ENCODE measurements at places on chromosomes 13 and 19.

DNA sequence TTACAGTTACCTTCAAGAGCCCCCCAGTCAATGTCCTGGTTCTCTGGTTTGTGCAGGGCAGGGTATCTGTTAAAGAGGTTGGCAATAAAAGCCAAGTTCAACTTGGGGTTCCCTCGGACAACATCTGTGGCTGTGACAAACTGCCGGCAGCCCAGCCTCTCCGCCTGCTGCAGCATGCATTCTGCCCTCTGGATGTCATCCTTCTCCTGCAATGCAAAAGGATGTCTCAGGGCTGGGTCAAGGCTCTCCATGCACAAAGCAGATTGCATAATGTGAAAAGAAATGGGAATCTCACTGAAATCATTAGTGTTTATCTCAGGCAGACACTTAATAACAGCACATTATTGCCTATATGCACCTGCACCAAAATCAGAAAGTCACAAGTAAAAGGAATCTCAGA lies 35.1 kb downstream of the LCP1 start:
- no peak for DNase-seq

DNA sequence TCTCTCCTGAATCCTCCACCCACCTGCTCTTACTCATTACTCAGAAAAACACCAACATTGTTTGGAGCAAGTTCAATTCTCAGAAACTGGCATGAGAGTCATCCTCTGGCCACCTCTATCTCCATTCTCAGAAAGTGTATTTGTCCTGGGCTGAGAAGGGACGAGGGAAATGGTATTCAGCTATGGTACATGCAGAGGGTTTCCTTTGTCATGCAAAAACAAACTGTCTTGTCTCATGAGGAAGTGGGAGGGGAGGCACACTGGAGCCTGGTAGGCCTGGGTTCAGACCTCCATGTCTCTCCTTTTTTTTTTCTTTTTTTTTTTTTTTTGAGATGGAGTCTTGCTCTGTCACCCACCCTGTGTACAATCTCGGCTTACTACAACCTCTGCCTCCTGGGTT lies 31.9 kb upstream of the LILRA2 start:
- DNase-seq: no peak

DNA sequence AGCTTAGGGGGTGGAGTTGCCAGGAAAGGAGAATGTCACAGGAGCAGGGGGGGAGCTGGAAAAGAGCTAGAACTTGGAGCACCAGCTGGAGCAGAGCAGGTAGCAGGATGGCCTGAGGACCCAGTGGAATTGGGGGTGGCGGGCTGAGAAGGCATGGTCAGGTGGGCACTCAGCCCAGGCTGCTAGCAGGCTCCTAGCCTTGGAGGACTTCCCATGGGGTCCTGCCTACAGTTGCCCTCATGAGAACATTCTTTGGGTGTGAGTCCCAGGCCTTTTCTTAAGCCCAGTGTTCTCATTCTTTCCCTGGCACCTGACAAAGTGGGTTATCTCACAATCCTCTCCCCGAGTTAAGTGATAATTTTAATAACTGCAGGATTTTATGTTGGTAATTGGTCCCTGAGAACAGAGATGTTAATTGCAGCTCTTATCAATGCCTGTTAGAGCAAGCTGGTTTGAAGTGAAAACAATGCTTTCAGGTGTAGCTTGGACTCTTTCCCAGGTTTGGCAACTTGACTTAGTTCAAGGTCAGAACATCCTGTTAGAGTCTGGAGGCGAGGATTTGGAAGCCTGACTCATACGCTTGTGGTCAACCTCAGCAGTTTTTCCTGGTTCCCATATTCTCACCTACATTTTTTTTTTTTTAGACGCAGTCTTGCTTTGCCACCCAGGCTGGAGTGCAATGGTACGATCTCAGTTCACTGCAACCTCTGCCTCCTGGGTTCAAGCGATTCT lies 18.1 kb upstream of the OLFM4 start:
- DNase-seq: no peak

- no peak for DNase-seq
Measured at GRCh38 chr19:23868630-23869029, 46.1 kb upstream of the ZNF726 start.

- DNase-seq: no peak
Measured at GRCh38 chr19:29753934-29754305, 38.9 kb upstream of the C19orf12 start.

DNA sequence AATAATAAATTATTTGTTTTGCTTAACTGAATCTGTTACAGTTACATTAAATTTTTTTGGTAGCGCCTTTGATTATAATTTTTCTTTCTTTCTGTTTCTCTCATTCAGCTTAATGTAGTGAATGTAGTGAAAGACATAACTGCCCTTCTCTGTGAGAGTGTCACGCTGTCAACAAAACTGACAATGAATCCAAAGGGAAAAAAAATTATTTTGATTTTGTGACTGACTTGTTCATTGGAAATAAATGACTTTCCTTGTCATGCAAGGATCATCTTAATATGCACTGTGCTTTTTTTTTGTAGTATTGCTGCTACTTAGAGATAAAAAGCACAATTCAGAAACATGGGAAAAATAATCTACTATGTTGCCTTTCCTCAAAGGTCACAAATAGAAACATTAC lies 1196.4 kb downstream of the PCDH17 start:
- DNase-seq: no peak

GRCh38 chr13:112117258-112117954 lies 50.5 kb downstream of the SOX1 start:
- DNase-seq: no peak

- no peak for DNase-seq
Measured at GRCh38 chr13:72384186-72384823, 343.1 kb downstream of the MZT1 start.

DNA sequence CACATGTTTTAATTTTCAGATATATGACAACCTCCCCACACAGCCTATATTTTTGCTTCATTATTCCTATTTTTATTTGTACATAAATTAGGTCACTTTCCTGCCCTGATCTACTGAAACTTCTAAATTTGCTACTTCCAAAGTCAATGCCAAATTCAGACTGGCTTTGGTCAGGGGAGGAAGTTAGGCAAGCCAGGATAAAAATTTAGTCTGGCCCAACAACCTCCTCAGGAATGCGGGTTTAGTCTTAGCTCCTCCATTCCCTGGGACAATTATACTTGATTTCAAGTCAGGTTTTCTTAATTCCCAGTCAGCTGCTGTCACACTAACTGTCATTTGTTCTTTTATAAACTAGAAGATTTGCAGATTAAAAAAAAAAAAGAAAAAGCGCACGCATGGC lies 84.3 kb downstream of the TM9SF2 start:
- DNase-seq: no peak

- no peak for DNase-seq
Measured at GRCh38 chr13:19766591-19766990, 16.2 kb downstream of the PSPC1 start.

DNA sequence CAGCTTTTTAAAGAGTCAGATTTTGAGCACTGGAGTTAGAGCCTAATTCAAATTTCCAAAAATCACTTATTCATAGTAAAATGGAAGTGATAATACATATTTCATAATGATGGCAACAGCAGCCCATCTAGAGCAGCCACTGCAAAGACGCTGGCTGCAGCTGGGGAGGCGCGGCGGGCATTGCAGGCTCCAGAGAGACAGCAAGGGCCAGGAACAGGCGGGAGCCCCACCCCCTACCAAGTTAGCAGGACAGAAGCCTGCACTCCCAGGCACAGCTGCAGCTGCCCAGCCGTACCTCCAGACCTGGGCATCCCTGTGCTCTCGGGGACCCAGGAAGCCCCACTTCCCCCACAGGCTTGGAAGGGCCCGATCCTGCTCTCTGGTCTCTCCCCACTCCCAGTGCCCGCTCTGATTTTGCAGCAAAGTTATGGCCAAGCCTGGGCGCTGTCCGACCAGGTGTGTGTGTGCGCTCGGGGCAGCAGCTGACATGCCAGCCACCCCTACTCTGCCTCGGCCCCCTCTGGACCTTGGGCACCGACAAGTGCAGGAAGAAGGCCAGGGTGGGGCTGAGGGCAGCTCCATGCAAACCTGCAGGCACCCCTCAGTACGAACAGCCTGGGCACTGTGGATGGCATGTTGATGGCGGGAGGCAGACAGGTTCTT lies 84.8 kb downstream of the SERP2 start:
- DNase-seq: no peak

DNA sequence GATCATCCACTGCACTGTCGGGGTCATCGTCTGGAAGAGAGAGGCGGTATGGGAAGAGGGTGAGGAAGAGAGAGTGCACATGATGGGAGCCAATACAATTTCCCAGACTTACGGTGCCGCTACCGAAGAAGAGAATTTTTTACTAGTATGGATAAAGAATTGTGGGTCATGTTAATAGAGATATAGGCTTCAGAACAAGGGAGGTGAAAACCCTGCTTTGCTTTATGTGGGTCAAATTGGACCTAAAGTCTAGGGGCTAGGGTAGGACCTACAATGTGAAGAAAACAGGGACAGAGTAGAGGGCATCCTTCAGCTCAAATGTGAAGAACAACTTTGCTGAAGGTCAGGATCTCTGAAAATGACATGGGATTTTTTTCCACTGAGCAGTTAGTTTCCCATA lies 29.9 kb downstream of the UNC13A start:
- DNase-seq: no peak

- DNase-seq: no peak
Measured at GRCh38 chr13:39496506-39496905, 106.5 kb downstream of the LHFPL6 start.

DNA sequence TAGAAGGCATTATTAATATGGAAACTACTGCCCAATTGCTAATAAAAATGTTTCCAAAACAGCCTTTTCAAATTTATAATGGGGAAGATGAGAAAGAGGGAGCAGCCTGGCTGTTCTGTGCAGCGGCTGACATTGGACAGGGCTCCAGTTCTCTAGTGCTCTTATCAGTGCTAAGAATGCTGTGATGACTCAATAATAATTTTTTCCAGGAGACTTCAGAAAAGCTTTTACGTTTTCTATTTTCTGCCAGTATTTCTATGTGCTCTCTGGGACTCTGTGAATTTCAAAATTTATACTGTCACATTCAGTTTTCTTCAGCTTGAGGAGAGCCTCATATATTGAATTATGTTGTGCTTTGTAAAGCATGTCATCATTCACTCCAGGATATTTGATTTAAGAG lies 209.6 kb downstream of the VWA8 start:
- no peak for DNase-seq

- no peak for DNase-seq
Measured at GRCh38 chr19:44904426-44904994, 1.1 kb upstream of the APOE start.

- peak; percentile 74 for DNase-seq
Measured at GRCh38 chr19:10390652-10391286, 10.4 kb upstream of the TYK2 start.

DNA sequence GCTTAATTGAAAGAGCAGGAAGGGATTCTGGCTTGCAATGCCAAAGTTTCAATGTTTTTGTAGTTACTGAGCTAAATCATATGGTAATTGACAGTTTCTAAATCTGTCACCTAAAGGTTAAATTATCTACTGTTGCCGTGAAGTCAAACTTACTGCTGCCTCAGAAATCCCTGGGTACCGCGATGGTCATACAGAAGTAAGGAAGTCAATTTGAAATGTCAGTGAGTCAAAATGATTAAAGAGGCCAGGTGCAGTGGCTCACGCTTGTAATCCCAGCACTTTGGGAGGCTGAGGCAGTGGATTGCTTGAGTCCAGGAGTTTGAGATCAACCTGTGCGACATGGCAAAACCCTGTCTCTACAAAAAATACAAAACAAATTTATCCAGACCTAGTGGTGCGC lies 48.8 kb upstream of the TPM4 start:
- no peak for DNase-seq

- no peak for DNase-seq
Measured at GRCh38 chr13:79522583-79522982, 41.6 kb downstream of the NDFIP2 start.

DNA sequence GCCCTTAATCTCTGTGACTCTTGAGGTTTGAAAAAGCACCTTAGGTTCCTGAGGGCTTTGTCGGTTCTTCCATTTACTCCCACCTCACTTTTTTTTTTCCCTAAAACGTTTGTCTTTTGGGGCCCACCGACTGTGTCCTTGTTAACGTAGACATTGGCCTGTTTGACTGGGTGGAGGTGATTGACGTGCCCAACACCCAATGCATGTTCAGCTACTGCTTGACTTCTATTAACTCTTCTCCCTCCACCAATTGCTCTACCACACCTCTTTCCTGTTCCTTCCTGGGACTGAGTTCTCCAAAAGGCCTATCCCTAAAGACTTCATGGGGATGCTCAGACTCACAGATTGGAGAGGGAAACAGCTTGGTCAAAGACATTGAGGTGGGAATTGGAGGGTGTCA lies 17.3 kb downstream of the CKM start:
- DNase-seq: no peak

DNA sequence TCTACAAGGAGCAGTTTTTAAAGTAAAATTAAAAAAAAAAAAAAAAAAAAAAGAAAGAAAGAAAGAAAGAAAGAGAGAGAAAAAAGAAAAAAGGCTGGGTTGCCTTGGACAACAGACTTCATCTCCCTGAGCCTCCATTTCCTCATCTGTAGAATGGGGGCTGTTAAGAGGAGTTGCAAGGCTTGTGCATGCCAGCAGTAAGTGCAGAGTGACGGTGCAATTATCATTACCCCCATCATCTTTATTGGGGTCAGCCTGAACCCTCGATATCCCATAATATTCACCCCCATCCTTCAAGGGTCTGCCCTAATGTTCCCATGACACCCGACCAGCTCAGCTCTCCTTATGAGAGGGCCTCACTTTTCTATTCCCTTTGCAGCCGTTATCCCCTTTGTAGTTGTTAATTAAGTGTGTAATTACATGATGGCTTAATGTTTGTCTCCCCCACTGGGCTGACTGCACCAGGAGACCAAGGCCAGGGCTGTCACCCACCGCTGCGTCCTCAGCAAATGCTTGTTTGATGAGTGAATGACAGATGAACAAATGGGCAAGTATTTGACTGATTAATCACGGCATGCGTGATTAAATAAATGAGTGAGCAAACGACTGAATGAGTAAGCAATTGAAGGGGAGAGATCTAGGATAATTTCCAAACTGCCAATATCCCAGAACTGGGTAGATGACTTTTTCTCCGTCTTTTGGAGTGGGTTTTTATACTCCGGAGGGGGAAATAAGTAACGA lies 10.1 kb downstream of the FOSB start:
- DNase-seq: no peak

- DNase-seq: no peak
Measured at GRCh38 chr13:113371061-113371460, 7.1 kb upstream of the GRTP1 start.

GRCh38 chr13:77584106-77584505 lies 48.6 kb downstream of the SCEL start:
- DNase-seq: no peak

GRCh38 chr19:31378404-31378803 lies 29.2 kb upstream of the TSHZ3 start:
- DNase-seq: no peak

- DNase-seq: no peak
Measured at GRCh38 chr13:64725492-64725891, 2504.6 kb downstream of the PCDH9 start.

DNA sequence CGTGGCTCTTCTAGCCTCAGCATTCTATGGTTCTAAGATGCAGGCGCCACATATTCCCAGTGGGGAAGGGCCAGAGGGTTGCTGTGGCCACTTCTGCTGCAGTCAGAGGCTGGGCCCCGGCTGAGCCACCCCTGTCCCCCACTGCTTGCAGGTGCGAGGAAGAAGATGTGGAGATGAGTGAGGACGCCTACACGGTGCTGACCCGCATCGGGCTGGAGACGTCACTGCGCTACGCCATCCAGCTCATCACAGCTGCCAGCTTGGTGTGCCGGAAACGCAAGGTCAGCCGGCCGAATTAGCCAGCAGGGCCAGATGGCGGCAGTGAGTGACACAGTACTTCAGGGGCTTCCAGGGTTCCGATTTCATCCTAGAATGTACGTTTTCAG lies 2.0 kb downstream of the LHB start:
- no peak for DNase-seq

GRCh38 chr19:14089662-14090508 lies 666 bp downstream of the SAMD1 start:
- peak; percentile 56 for DNase-seq
